ENCODE measurements at places on chromosomes 7 and 10.

GRCh38 chr10:88858491-88858890 is 6.8 kb upstream of the ANKRD22 start:
- DNase-seq = no peak

DNA sequence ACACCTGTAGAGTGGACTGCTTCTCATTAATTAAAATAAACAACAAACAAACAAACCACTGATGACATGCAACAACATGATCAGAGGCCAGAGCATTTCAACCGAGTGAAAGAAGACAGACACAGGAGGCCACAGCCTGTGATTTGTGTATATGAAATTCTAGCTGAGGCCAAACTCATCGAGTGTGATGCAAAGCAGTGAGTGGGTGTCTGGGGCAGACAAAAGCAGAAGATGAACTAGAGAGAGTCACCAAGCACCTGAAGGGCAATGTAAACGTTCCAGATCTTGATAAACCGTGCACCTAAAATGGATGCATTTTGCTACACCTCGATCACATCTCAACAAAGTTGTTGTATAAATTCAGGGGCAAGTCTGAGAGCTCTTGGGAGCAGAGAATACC is 108.4 kb downstream of the KLF6 start:
- no peak for DNase-seq

GRCh38 chr10:31030800-31031199 is 865 bp downstream of the ZNF438 start:
- DNase-seq = no peak

DNA sequence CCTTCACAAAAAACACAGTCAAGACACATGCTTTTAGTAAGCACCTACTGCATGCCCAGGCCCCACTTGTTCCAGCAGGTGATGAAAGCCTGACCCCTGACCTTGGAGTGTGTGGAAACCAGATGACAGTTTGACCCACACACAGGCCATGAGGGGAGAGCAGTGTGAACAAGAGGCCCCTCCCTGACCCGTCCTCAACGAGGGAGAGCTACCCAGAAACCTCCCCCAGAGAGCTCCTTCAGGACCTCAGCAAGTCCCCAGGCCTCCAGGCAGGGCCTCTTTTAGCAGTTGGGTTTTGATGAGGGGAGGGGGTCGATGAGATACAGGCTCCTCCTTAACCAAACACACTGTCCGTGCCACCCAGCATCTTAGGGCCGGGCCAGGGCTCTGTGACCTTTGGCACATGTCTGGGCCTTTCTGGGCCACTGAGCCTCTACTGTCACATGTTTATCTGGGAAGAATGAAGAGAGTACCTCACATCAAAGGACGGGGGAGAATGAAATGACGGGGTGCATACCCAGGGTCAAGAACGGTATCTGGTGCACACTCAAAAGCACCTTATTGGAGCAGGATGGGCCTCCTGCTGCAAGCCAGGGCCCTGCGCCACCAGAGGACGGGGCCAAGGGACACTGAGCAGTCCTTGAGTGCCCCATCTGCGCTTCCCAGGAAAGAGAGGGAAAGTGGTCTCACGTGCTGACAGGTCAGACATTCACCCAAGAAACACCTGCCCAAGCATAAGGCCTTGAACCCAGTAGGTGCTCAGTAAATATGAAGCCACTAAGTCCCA is 202.6 kb upstream of the ZMIZ1 start:
- DNase-seq = no peak

- no peak for DNase-seq
These were observed 108.3 kb downstream of the NKX6-2 start for GRCh38 chr10:132677473-132678227.

DNA sequence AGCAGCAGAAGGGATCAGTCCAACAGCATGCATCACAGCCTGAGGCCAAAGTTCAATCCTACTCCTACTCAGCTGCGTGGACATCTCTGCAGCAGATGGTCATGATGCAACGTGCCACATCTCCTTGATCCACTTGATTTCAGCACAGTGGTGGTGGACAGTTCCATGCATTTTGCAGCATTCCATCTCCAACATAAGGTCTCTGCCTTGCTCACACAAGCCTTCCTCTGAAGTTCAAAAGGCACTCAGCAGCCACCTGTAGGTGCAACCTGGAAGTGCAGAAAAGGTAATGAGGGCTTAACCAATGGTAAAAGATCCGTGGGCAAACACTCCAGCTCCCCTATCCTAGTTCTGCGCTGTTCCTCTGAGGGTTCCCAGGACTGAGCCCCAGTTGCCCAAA is 57.5 kb upstream of the CHCHD3 start:
- peak; percentile 63 for DNase-seq

All from Karpas-422 (cell line).